ENCODE measurements at places on chromosomes 2 and 18.
A peak's percentile ranks its signal among the peaks of the same experiment; 100 is the strongest.

DNA sequence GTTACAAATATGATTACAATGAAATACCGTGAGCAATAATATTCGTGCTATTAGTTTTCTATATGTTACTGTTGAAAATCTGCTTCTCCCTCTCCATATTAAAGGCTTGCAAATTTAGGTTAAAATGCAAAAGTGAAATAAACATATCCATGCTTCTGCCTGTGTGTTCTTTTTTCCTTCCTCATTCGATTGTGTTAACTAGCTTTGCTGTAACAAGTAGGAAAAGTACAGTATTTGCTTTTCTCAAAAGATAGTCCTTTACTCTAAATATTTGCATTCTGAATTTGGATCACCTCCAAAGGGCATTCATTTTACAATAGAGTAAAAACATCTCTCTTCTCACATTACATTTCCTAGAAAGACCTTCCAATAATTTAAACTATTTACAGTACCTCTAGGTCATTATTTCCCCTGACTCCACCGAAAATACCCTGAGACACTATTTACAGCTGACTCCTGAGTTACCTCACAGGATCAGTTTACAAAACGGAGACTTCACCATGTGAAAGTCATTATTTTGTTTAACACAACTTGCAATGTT is 835.0 kb upstream of the FANCL start:
- DNase-seq = no peak

DNA sequence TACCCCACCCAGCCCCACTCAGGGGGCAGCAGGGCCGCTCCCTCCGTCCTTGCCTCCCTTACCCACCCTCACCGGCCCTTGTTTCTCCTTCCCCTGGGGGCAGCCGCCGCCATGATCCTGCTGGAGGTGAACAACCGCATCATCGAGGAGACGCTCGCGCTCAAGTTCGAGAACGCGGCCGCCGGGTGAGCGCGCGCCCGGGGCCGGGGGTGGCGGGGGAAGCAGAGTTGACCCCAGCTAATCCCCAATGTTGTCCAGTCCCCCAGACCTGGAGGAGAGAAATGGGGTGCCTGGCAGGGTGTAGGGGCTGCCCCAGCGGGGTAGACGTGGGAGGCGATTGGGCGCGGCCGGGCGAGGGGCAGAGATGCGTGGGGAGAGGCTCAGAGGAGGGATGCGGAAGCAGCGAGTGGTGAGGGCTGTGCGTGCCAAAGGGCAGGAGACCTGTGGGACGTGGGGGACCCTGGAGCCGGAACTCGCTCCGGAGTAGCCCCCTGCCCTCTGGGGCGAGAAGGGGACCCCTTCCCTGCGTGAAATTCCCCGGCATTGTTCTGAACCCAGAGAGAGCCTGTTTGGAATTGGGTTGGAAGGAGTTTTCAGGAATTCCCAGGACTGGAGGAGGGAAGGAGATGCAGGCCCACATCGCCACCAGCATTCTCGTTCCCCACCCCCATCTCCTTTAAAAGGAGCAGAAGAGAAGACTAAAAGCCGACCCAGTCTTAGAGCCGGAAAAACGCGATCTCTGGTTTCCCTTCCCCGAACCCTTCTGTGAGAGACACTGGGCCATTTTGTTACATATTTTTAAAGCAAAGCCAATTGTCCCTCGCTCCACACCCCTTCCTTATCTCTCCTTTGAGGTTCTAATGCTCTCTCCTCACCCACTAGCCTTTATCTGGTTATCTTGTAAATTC is 625 bp downstream of the ARPC2 start:
- peak; percentile 49 for DNase-seq

- DNase-seq = no peak
Observed at GRCh38 chr2:148932536-148932935, 57.5 kb downstream of the KIF5C start.

- DNase-seq = no peak
Observed at GRCh38 chr18:73923866-73924265, 223.8 kb downstream of the FBXO15 start.

- no peak for DNase-seq
Observed at GRCh38 chr2:183991968-183992367, 606.4 kb upstream of the ZNF804A start.

GRCh38 chr18:53797998-53798495 is 426.4 kb downstream of the MBD2 start:
- DNase-seq = no peak

DNA sequence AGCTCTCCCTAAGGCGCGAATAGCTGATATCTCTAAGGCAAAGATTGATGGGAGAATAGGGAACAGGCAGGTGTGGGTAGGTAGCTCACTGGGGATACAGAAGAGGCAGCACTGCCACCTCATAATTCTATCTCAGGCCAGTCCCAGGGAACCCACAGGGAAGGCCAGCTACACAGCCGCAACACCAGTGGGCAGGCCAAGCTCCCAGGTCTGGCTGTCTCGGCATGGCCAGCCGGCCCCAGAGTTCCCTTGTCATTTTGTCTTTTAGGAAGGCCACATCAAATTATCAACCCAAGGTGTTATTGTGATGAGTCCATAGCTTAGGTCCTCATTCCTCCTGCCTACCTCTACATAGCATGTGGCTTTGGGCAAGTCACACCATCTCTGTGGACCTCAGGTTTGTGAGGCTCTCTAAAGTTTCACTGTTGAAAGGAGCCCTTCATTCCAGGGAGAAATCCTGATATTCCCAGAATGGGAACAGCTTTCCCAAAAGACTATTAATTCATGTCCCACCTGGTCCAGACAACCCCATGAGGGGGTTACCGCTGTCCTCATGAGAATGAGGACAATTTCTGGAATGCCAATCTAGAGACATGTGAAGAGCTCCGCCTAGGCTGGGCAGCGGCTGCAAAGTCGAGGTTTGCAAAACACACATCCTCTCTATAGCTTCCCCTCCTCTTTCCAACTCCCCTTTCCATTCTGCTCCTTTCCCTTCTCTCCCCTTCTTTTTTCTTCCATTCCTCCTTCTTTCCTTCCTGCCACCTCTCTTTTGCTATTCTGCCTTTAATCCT is 287.1 kb upstream of the ID2 start:
- DNase-seq = no peak

DNA sequence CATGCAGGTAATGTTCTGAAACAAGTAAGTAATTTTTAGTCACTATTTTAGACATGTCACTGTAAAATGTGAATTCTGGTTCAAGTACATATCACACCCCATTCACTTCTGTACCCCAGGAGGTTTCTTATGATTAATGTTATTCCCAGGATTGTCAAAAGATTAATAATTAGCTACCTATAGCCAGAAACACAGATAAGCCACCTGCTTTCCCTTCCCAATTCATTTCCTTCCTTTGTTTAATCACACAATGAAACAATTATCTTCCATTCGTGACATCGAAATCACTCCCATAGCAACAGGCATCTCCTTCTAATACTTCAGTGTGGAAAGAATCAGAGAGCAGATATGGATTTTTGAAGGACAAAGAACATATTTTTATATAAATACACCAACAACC is 1650.3 kb upstream of the CELF4 start:
- no peak for DNase-seq

DNA sequence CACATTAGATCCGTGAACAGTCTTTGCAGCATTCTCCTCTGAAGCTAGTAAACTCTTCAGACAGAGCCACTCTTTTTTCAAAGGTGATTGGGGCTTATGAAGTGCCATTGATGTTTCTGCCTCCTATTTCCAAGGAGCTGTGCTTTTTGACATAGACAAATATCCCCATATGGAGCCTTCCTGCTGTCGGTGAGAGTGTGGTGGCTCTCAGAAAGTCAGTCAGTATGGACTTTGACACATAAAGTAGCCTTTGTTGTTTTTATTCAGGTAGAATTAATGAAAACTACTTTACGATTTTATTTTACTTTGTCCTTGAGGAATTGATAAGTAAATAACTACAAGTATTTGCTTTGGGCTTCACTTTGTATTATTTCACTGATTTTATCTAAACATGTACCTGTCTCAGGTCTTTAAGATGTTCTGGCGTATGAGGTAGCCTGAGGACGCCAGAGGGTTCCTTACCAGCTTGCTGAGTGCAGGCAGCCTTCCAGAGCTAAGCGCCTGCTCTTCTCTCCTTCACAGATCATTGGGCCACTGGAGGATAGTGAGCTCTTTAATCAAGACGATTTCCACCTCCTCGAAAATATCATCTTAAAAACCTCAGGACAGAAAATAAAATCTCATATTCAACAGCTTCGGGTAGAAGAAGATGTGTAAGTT is 69.7 kb downstream of the UGGT1 start:
- no peak for DNase-seq

GRCh38 chr2:65101071-65101470 is 28.8 kb downstream of the RAB1A start:
- no peak for DNase-seq

DNA sequence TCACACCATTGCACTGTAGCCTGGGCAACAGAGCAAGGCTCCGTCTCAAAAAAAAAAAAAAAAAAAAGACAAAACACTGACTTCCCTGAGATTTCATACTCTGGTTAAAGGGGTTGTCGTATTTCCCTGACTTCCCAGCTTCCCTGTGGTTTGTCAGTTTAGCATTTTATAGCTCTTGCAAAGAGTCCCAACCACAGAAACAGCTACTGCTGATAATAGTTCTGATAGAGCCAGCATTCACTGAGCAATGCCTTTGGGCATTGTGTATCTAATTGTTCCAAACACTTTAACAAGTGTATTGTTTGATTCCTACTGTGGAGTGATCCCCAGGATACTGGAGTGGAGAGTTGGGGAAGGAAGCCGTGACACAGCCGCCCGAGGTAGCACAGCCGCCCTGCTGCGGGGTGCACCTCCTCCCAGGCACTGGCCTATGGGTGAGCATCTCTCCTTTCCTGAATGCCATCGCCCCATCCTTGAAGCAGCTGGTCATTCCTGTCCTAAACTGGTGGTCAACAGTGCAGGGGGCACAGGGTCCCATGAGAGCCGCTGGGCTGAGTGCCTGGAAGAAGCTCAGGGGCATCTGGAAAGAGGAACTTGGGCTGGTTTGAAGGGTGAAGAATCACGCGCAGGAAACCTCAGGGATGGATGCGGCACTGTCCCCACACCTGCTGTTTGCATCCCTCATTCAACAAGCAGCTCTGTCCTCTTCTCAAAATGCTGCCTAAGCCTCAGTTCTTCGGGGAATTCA is 81.0 kb upstream of the TMEM18 start:
- DNase-seq = peak; percentile 55

GRCh38 chr2:55550368-55551102 is 31.0 kb downstream of the CFAP36 start:
- no peak for DNase-seq

DNA sequence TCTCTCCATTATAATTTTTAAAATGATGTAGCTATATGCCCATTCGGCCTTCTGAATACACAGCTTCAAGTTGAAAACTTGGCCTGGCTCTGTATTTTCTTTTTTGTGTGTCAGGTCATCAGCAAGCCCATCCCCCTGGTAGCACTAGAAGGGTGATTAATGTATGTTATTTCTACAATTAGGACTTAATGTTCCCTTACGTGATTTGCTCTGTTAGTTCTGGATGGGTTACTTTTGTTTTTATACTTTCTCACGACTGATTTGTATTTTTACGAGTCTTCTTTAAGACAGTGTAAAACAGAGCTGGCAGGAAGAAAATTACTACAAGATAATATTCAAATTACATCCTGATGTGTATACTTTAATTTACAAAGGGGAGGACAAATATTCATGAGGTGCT is 88.4 kb upstream of the RGPD4 start:
- no peak for DNase-seq

GRCh38 chr2:128155970-128156369 is 65.0 kb downstream of the UGGT1 start:
- DNase-seq = peak; percentile 81

GRCh38 chr2:71886241-71886640 is 261.4 kb downstream of the CYP26B1 start:
- no peak for DNase-seq

DNA sequence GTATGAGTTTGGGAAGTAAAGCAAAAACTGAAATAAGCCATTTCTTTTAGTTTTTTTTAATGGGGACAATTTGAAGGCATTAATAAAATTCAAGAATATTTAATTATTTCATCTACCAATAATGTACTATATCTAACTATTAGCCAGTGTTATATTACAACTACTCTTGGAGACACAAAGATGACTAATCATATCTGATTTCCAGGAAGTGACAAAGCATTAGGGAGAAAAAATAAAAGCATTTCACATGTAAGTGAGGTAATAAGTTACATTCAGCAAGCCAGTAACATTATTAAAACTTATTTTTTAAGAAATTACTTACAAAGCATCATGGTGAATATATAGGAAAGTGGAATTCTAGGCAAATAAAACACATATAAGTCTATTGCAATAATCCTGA is 781.3 kb upstream of the NRXN1 start:
- no peak for DNase-seq

DNA sequence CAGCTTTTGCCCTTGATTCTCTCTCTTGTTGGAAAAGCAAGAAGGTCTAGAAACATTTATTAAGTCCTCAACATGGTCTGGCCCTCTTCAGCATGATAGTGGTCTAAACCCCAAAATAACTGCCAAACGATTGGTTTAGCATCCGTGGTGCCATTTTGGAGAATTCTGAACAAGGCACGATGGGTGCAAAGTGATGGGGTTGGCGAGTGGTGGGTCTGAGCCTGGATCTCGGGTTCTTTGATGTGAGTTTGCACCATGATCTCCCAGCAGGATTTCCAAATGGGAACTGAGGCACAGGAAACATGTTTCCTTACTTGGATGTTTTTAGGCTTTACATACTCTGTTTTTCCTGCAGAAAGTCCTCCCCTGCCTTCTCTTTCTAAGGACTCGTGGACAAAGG is 240.3 kb downstream of the MYCN start:
- no peak for DNase-seq

GRCh38 chr2:177391822-177392372 is 676 bp upstream of the AGPS start:
- no peak for DNase-seq

DNA sequence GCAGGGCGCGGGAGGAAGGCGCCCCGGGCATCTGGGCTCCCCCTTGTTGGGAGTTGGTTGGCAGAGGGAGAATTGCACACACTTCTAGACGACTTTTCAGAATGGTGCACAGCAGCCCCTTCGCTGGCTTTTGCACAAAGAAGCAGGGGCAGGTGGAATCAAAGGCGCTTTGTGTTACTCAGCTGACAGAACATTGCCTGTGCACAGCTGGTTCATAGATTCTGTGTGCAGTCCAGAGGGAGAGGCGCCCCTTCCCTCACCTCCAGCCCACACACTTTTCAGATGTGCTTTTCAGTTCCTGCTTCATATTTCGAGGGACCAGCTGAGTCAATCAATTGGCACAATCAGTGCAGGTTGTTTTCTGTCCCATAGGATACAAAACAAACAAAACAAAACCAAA is 348.4 kb upstream of the RAB12 start:
- no peak for DNase-seq

DNA sequence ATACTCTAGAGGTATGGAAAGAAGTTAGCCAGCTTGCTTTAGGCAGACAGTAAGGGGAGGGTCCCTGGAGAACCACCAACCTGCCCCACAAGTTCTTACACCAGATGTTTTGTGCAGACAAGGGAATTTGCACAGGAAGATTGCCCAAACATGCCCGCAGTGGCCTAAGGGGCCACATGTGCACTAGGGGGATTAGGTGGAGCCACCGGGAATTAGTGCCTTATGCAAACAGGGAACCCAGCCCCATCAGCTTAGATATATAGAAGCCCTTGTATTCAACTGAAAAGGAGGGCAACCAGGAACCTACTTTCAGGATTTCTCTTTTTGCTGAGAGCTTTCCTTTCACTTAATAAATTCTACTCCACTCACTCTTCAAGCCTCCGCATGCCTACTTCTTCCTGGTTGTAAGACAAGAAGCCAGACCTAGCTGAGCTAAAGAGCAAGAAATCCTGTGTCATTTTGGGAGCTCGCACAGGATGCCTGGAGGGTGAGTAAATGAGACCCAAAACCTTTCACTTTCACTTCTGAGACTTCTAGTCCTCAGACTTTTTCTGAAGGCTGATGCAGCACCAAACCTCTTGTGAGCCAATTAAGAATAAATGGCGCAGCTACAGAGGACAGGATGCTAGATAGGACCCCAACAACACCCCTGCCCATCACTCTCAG is 146.3 kb downstream of the GCA start:
- DNase-seq = no peak
